Ovary (tissue), 10 donors: ENCODE measurements at places on chromosomes 16 and 17. TPM values are rescaled to one million over a fixed set of nuclear protein-coding genes. Genes with fewer than 3 reads are reported as not detected.
A peak's percentile ranks its signal among the peaks of the same experiment; 100 is the strongest.

DNA sequence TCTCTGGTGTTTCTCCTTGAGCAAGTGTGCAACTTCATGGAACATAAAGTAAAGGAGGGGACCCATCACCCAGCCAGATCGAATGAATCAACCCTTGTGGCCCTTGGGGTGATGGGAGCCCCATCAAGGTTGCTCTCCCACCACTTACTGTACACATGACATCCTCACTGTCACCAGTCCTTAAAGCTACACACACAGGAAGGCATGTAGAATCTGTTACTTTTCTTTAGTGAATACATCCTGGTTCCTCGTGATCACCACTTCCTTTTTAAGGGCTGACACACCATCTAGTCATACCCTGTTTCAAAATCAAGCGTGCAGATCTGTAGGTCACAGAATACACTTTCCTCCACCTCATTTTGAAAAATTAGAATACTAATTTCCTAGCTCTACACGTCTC is 22.6 kb upstream of the MPHOSPH6 start:
- no peak for DNase-seq

DNA sequence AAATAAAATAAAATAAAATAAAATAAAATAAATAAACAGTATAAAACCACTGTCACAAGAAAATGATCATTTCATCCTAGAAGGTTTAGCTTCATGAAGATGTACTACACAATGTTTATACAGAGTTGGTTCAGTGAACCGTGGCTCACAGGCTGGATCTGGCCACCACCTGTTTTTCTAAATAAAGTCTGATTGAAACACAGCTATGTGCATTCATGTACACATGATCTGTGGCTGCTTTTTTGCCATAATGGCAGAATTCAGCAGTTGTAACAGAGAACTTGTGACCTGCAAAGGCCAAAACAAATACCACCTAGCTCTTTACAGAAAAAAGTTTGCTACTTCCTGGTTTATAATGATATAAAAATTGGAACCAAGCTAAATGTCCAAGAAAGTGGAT is 12.6 kb upstream of the RPRML start:
- no peak for DNase-seq

The TMC7 gene
- 0.28 TPM for total RNA-seq

GRCh38 chr17:77471984-77472461 is 331.3 kb downstream of the SEC14L1 start:
- DNase-seq, result peak; percentile 72

The GALR2 gene
- 0.34 TPM for total RNA-seq

GRCh38 chr16:88764913-88765349 is 20.1 kb downstream of the PIEZO1 start:
- no peak for DNase-seq

The TEKT3 gene
- total RNA-seq, result 2.7 TPM

GRCh38 chr17:40158438-40159013 is 18.2 kb downstream of the CASC3 start:
- no peak for DNase-seq

DNA sequence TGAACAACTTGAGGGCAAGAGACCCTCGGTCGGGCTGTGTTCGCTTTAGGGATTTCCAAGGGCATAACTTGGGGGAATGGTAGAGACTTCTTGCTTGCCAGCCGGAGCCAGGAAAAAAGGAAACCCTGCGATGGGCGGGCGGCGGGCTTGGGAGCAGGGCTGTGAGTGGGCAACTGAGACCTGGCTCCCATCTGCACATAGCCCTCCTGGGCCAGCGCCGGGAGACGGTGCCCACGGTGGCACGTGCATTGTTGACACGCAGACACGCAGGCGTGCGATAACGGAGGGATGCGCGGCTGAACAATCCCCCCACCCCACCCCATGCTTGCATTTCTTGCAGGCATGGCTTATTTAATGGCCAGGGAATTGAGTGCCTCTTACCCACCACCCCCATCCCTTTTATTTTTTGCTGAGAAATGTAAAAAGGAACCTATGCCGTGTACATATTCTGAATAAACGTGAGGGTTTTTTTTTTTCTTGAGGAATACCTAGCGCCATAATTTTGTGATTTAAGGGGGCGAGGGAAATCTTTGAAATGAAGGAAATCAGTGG is 17.1 kb upstream of the ZFHX3 start:
- DNase-seq, result no peak

DNA sequence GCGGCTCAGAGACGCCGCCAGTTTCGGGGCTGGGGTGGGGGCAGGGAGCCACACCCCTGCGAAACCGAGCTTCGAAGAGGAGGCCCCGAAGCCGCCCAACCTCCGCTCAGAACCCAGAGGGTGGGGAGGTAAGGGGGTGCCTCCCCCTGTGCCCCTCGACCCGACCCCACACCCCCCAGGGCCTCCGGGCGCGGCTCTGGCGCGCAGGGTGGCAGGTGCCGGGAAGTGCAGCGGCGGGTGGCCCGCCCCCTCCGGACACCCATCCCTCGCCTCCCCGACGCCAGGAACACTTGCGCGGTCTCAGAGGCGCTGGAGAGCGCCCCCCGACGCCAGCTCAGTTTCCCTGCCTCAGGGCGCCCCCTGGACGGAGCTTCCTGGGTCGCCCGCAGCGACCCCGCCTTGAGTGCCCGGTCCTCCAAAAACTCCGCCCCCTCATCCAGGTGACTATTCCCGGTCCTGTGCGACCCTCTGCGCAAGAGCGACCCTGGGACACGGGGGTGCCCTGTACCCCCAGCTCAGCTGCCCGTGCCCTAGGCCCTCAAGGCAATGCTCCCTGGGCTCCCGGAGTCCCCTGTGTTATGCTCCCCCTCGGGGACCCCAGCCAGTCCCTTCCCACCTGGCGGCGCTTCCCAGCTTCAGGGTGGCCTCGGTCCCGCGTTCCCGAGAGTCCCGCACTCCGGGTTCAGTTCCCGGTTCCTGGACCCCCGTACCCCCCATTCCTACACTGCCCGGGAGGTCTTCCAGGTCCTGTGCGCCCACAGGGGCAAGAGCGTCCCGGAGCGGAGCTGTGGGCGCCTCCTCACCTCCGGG is 562 bp downstream of the PPL start:
- DNase-seq, result peak; percentile 47

DNA sequence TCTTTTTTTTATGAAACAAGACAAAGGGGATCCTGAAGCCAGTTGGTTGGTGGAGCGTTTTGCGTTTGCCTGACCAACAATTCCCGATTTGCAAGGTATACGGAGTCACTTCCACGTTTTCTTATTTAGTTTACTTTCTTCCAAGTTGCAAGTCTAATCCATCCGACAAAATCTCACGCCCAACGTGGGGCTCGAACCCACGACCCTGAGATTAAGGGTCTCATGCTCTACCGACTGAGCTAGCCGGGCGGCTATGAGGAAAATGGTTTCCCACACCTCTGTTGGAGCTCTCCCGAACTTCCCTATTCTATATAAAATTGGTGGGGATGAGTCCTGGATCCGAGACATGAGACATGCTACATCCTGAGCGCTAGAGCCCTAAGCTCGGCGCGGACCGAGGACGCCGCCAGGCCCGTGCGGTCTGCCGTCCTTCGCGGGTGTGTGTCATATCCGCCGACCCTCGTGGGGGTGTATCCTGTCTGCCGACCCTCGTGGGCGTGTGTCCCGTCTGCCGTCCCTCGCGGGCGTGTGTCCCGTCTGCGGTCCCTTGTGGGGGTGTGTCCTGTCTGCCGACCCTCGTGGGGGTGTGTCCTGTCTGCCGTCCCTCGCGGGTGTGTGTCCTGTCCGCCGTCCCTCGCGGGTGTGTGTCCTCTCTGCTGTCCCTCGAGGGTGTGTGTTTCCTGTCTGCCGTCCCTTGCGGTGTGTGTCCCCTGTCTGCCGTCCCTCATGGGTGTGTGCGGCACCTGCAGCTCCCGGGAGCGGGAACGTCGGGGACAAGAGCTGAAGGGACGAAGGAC is 22.6 kb downstream of the ZNF213 start:
- peak; percentile 82 for DNase-seq

- DNase-seq, result no peak
Observed at GRCh38 chr17:80397034-80397387, 18.0 kb upstream of the ENDOV start.

GRCh38 chr17:75338335-75338734 is 49.1 kb upstream of the SLC25A19 start:
- DNase-seq, result no peak

DNA sequence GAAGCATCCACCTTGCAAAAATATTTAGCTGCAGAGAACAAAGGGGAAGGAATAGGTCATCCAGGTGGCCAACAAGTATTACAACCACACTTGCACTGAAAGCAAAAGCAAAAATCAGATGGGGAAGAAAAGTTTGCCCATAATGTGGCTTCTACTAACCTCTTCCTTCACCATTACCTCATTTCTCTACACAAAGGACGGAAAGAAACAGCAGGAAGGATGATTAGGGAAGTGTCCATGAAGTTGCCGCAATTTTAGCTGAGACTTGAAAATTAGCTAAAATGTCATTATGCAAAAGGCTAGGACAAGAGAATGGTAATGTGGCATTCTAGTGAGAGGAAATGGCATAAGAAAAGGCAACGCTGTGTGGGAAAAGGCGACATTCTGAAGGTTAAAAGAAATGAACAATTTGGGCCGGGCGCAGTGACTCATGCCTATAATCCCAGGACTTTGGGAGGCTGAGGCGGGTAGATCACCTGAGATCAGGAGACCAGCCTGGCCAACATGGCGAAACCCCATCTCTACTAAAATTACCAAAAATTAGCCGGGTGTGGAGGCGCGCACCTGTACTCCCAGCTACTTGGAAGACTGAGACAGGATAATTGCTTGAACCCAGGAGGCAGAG is 13.7 kb downstream of the KANSL1 start:
- DNase-seq, result no peak

GRCh38 chr16:73796241-73796640 is 500.4 kb upstream of the PSMD7 start:
- DNase-seq, result no peak

The PTX4 gene
- not detected for total RNA-seq

GRCh38 chr17:80516171-80516932 is 28.3 kb upstream of the RPTOR start:
- DNase-seq, result no peak

- no peak for DNase-seq
Observed at GRCh38 chr16:22912654-22913053, 98.7 kb downstream of the HS3ST2 start.
